MM.1S (cell line): ENCODE measurements at places on chromosomes 12 and 14.
A peak's percentile ranks its signal among the peaks of the same experiment; 100 is the strongest.

DNA sequence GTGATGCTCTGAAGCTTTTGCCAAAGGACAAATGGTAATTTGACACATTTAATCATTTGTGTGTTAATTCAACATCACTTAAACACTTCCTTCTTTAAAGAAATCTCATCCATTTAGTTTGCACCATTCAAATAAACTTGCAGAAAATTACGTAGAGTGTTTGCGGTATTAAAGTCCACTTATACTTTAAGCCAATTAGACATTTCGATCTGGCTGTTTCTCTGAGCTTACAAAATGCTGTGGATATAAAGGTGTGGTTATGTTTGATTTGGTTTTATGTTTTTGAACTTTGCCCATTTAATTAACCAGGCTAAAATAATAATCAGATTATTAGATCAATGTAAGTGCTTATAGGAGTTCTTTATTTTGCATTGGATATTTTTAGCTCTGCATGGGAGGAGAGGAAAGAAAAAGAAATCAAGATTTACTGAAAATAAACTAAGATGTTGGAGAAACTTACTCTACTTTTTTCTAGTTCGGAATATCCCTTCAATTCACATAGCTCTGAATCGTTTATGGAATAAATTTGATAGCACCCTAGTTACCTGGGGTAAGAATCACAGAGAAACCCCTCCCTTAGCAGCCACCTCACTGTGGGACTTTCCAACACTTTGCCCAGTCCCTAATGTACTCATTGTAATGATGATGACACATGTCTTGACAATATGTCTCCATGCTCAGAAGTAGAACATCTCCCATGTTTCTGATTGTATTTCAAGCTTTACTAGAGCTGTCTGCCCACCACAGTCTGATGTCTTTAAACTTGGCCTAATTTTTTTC is 268.0 kb downstream of the BTG1 start:
- DNase-seq: no peak
- H3K27me3 ChIP-seq: no peaks in the 10 kb centered on the region

- H3K27me3 ChIP-seq: no peaks in the 10 kb centered on the region
- no peak for DNase-seq
- H3K36me3 ChIP-seq: no peaks in the 10 kb centered on the region
- no peaks in the 10 kb centered on the region for H3K4me1 ChIP-seq
- H3K27ac ChIP-seq: no peak overlapping the region
- no peak overlapping the region for H3K4me3 ChIP-seq
These were observed 285.3 kb downstream of the DPF3 start for GRCh38 chr14:72608391-72609204.

GRCh38 chr12:34097213-34097612 is 74.9 kb downstream of the ALG10 start:
- no peak for DNase-seq
- no peaks in the 10 kb centered on the region for H3K36me3 ChIP-seq

DNA sequence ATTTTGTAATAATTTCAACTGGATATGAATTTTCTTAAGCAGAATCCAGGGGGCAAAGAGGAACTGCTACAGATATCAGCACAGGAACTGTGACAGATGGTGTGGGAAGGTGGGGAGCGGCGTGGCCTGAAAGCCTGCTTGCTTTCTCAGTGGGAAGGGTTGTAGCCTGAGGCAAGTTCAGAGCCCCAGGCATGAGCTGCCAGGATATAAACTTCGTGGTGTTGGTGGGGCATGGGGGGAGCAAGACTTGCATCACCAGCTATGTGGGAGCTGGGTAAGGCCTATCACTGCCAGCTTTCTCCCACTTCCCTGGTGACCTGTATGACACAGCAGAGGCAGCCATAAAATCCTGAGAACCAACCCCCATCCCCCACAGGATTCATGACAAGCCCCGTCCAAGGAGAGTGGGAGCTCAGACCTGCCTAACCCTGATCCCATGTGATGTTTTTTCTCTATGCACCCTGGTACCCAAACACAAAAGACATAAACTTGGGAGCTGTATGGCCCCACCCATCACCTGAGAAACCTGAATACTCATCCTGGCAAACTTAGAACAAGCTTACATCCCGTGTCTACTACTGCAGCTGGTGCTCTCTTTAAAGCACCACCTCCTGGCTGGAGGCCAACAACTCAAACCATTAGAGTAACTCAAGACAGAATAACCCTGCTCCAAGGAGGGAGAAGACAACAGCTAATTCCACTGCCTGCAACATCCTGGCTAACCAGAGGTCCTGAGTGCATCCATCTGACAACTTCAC is 16.5 kb downstream of the CLEC1A start:
- no peaks in the 10 kb centered on the region for H3K36me3 ChIP-seq
- no peak overlapping the region for H3K27ac ChIP-seq
- H3K4me1 ChIP-seq: peaks cover 20% of the 10 kb centered on the region

GRCh38 chr12:115761784-115762183 is 515.7 kb downstream of the MED13L start:
- no peaks in the 10 kb centered on the region for H3K36me3 ChIP-seq
- DNase-seq: no peak
- no peaks in the 10 kb centered on the region for H3K4me1 ChIP-seq
- no peak overlapping the region for H3K4me3 ChIP-seq
- H3K27me3 ChIP-seq: no peaks in the 10 kb centered on the region; the same call in 1 of the 2 replicates

- H3K27ac ChIP-seq: no peak overlapping the region
- H3K4me1 ChIP-seq: no peaks in the 10 kb centered on the region
- no peaks in the 10 kb centered on the region for H3K36me3 ChIP-seq
- H3K4me3 ChIP-seq: no peak overlapping the region
- no peaks in the 10 kb centered on the region for H3K27me3 ChIP-seq
These were observed 10.6 kb upstream of the PYGL start for GRCh38 chr14:50954811-50955372.

GRCh38 chr12:126607867-126608266 is 1542.6 kb downstream of the AACS start:
- H3K27me3 ChIP-seq: no peaks in the 10 kb centered on the region
- DNase-seq: no peak
- H3K4me1 ChIP-seq: no peaks in the 10 kb centered on the region
- no peak overlapping the region for H3K27ac ChIP-seq
- no peak overlapping the region for H3K4me3 ChIP-seq

DNA sequence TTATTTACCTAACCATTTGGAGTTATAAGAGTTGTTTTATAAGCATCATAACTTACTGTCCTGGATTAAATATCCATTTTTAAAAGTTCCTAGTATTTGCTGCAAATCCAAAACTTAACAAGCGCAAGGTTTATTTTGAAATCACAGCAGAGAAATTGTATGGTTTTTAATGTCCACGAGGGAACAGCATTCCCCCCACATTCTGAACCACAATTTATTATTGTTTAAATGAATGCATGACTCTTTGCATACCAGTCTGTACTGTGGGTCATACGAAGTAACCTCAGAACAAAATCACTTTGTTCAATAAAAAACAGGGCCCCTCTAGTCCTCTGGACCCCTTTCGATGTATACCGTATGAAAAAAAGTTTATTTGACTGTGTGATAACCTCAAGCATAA is 75.9 kb downstream of the DACT1 start:
- no peak overlapping the region for H3K4me3 ChIP-seq
- no peaks in the 10 kb centered on the region for H3K27me3 ChIP-seq
- H3K27ac ChIP-seq: no peak overlapping the region
- no peak for DNase-seq
- no peaks in the 10 kb centered on the region for H3K36me3 ChIP-seq
- H3K4me1 ChIP-seq: no peaks in the 10 kb centered on the region

- no peaks in the 10 kb centered on the region for H3K36me3 ChIP-seq
- H3K4me1 ChIP-seq: no peaks in the 10 kb centered on the region
- no peak overlapping the region for H3K27ac ChIP-seq
- no peak for DNase-seq
- no peaks in the 10 kb centered on the region for H3K27me3 ChIP-seq
These were observed 343.4 kb upstream of the USP15 start for GRCh38 chr12:61916831-61917230.

DNA sequence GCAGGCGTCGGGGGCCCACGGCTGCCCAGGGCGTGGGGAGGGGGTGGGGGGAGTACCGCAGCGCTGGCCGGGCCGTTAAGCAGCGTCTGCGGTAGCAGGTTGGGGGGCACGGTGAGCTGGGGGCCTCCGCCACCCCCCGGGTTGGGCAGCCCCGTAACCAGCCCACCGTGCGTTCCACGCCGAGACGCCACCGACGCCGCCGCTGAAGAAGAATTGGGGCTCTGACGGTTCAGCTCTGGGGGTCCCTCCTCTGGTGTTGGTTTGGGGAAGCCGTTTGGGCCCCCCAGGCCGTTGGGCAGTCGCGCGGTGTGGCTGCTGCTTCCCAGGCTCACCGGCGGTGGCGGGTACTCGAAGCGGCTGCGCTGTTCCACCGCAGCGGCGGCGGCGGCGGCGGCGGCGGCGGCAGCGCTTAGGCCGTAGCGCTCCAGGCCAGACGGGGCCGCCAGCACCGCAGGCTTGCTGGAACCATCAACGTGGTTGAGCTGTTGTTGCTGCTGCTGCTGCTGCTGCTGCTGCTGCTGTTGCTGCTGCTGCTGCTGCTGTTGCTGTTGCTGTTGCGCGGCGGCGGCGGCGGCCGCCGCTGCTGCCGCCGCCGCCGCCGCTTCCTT is 1.5 kb downstream of the IRF2BPL start:
- H3K4me3 ChIP-seq: peak overlapping the region; percentile 78
- H3K36me3 ChIP-seq: 0 out of 2 replicates have a peak, but pooled peaks cover 4% of the 10 kb centered on the region
- no peak for DNase-seq
- H3K27me3 ChIP-seq: no peaks in the 10 kb centered on the region

- no peaks in the 10 kb centered on the region for H3K36me3 ChIP-seq
- no peak overlapping the region for H3K4me3 ChIP-seq
- no peak for DNase-seq
These were observed 777.9 kb upstream of the TMEM132C start for GRCh38 chr12:127489061-127489460.

- no peaks in the 10 kb centered on the region for H3K36me3 ChIP-seq
- no peak overlapping the region for H3K4me3 ChIP-seq
- H3K4me1 ChIP-seq: peaks cover 7% of the 10 kb centered on the region; the same call in 1 of the 2 replicates
These were observed 608.4 kb downstream of the LRFN5 start for GRCh38 chr14:42214981-42215491.

GRCh38 chr12:50579757-50580267 is 75.0 kb downstream of the DIP2B start:
- H3K4me3 ChIP-seq: no peak overlapping the region
- no peaks in the 10 kb centered on the region for H3K4me1 ChIP-seq
- DNase-seq: no peak
- no peak overlapping the region for H3K27ac ChIP-seq

GRCh38 chr14:103149351-103150237 is 26.3 kb downstream of the TNFAIP2 start:
- no peak for DNase-seq
- peaks cover 5% of the 10 kb centered on the region; the same call in 1 of the 2 replicates for H3K27me3 ChIP-seq
- H3K4me3 ChIP-seq: no peak overlapping the region
- H3K27ac ChIP-seq: no peak overlapping the region

- no peaks in the 10 kb centered on the region for H3K36me3 ChIP-seq
- H3K27ac ChIP-seq: no peak overlapping the region
- no peaks in the 10 kb centered on the region for H3K27me3 ChIP-seq
- no peak for DNase-seq
These were observed 92.8 kb upstream of the ETV6 start for GRCh38 chr12:11556682-11557081.

GRCh38 chr12:88805692-88806091 is 225.4 kb upstream of the KITLG start:
- H3K4me1 ChIP-seq: peaks cover 45% of the 10 kb centered on the region
- no peak overlapping the region; the same call in 1 of the 2 replicates for H3K27ac ChIP-seq
- H3K4me3 ChIP-seq: no peak overlapping the region
- H3K27me3 ChIP-seq: no peaks in the 10 kb centered on the region
- no peaks in the 10 kb centered on the region for H3K36me3 ChIP-seq

DNA sequence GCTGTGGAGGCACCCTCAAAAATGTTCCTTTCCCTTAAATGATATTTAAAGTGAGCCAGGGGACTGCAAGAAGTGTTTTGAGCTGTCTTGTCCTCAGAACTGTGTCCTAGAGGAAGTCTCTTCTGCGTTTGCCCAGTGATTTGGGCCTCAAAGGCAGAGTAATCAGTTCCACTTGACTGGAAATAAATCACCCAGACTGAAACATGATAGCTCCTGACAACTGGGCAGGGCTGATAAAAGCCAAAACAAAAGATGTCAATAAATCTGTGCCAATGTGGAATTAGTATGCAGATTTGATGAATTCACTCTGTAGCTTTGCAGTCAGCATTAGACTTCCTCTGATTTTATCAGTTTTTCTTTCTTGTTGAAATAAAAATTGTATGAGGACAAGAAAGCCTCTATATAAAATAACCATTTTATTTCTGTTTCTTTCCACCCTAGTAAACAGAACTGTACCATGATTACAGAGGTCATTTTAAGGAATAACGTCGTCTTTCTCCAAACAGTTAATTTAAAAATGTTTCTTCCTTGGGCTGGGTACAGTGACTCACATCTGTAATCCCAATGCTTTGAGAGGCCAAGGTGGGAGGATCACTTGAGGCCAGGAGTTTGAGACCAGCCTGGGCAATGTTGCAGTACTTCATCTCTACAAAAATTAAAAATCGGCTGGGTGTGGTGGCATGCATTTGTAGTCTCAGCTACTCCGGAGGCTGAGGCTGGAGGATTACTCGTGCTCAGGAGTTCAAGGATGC is 180.8 kb downstream of the ERC1 start:
- no peaks in the 10 kb centered on the region for H3K27me3 ChIP-seq
- DNase-seq: no peak
- 0 out of 2 replicates have a peak, but pooled peaks cover 8% of the 10 kb centered on the region for H3K4me1 ChIP-seq
- H3K4me3 ChIP-seq: no peak overlapping the region
- no peak overlapping the region for H3K27ac ChIP-seq

GRCh38 chr12:72836194-72836593 is 564.0 kb downstream of the TRHDE start:
- H3K27ac ChIP-seq: no peak overlapping the region
- no peaks in the 10 kb centered on the region for H3K4me1 ChIP-seq
- no peak overlapping the region for H3K4me3 ChIP-seq
- no peaks in the 10 kb centered on the region for H3K36me3 ChIP-seq

GRCh38 chr12:47078733-47079467 is 521 bp upstream of the PCED1B start:
- no peak overlapping the region for H3K27ac ChIP-seq
- H3K4me3 ChIP-seq: peak overlapping the region; percentile 61
- no peaks in the 10 kb centered on the region; the same call in 1 of the 2 replicates for H3K27me3 ChIP-seq
- H3K4me1 ChIP-seq: no peaks in the 10 kb centered on the region
- DNase-seq: no peak
- no peaks in the 10 kb centered on the region for H3K36me3 ChIP-seq

- no peaks in the 10 kb centered on the region for H3K4me1 ChIP-seq
- H3K27ac ChIP-seq: no peak overlapping the region
- no peak overlapping the region for H3K4me3 ChIP-seq
These were observed 30.4 kb upstream of the TRAF3 start for GRCh38 chr14:102746634-102747438.

DNA sequence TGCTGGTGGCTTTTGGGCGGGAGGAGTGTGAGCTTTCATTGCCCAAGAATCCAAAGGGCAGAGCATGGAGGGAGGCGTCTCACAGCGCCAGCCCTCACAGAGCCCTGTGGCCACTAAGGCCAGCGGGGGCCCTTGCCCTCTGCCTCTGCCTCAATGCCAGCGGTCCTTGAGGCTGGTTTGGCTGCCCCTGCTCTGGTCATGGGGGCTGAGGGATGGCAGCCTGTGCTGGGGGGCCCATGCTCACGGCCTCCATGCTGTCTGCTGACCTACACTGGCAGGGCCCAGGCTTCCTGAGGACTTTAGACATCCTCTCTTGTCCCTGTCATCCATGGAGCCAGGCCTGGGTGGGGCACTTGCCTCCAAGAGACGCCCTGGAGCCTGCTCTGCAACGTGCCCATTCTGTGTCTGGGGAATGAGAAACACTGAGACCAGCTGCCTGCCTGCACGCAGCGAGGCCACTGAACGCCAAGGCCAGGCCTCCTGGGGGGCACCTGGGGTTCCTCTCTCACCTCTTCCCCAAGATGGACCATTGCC is 143.4 kb downstream of the KIF26A start:
- H3K27ac ChIP-seq: no peak overlapping the region
- no peaks in the 10 kb centered on the region for H3K4me1 ChIP-seq
- H3K36me3 ChIP-seq: no peaks in the 10 kb centered on the region
- H3K27me3 ChIP-seq: peaks cover 33% of the 10 kb centered on the region
- no peak for DNase-seq
